ENCODE measurements at places on chromosomes 7 and 10.

DNA sequence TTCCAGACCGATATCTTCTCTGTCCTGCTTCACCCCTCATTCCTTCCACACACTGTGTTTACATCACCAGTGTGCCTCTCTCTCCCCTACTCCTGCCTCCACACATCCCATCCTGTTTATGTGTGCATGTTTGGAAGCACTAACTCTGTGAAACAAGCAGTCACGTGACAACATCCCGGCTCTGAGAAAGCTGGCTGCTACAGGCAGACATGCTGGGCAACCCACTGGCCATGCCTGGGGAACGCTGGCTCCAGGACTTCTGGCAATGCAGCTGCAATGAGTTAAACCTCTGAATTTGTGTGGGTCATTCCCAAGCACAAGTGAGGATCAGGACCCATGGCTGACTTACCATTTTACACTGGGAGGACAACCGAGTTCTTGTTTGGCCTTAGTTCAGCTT lies 74.0 kb downstream of the WNT2 start:
- DNase-seq: no peak

DNA sequence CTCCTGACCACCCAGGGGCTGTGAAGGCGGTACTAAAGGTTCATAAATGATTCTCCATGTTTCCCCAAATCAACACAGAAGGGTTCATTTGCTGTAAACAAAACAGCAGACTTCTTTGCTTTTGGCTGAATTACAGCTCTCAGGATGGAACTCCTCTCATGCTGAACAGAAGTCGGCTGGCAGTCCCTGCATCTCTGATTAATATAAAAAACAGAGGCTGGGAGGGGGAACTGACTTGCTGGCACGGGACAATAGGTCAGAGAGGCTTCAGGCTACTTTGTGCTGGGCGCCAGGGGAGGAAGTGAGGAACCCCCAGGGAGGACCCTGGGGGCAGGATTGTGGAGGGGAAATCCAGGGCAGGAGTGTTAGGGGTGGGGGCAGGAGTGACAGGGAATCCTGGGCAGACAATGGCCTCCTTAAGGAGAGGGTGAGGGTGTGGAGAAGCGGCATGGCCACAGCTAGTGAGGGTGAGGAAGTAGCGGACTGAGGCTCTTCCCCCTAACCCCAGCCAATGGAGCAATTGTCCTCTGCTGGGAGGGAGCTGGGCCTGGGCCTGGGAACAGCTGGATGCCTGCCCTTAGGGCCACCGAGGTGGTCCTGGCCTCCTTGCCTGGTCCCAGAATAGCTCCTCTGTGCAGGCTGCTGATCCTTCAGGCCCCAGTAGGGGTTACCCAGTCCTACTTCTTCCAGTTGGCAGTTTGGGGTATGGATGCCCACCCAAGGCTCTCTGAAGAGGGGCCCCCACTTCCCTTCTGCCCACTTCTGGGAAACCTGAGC lies 9.2 kb upstream of the SFRP5 start:
- DNase-seq: no peak

GRCh38 chr10:31098046-31098445 lies 66.4 kb upstream of the ZNF438 start:
- DNase-seq: no peak

GRCh38 chr7:157472311-157473050 lies 135.7 kb downstream of the DNAJB6 start:
- no peak for DNase-seq

GRCh38 chr10:95181726-95182125 lies 12.3 kb upstream of the ACSM6 start:
- DNase-seq: no peak

DNA sequence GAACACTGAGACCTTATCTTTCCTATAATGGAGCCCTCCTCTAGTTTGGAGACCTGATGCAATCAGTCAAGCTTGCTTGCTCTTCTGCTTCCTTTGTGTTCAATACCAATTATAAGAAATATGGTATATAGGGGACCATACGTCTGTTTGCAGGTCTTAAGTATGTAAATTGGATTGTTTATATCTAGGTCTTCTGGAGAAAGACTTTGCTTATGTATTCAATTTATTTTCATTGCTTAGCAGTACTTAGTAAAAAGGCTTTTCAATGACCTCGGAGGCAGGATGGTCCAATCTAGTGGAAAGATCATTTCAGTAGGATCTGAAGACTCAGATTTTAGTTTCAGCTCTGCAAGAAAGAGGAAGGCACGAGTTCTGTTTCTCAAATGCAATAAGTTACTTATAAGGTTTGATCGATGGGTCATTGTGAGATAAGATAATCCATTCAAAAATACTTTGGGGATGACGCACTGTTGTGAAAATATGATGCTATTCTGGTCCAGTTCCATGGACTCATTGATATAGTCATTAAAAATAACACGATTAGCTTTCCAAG lies 571.6 kb downstream of the SH2D4B start:
- no peak for DNase-seq

- no peak for DNase-seq
These were observed 455.4 kb upstream of the C7orf33 start for GRCh38 chr7:148135116-148135515.

- DNase-seq: no peak
These were observed 31.8 kb upstream of the ABCA13 start for GRCh38 chr7:48139459-48139858.

GRCh38 chr7:18978108-18978495 lies 139.3 kb downstream of the TWIST1 start:
- DNase-seq: no peak

DNA sequence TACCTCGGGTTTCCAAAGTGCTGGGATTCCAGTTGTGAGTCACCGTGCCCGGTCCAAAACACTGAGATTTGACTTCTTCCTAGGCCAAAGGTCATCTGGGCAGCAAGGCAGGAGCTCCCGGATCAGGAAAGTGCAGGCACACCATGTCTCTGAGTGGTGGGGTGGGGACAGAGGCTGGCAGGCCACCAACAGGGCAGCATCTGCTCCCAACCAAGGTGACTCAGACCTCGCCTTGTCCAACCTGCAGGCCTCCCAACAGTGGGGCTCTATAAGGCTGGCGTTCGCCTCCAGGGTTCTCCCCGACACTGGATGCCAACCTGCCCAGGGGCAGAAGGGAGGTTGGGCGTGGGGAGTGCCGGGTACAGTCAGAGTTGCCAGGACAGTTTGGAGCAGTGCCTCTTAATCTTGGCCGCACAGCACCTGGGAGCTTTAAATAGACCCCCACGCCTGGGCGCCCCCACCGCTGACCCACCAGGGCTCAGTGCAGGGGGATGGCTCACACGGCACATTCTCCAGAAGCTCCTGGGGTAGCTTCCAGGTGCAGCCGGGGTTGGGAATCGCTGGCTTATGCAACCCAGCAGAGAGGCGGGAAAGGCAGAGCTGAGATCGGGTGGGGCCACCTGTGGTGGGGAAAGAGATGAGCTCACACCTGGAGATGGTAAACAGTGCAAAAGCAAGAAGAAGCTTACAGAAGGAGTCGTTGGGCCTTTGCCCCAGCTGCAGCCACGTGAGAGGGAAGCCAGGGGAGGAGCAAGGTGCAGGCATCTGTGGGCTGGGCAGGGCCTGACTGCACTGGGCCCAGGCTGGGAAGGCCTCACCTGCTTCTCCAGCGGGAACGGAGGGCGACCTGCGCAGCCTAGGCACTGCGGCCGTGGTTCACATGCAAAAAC lies 10.9 kb downstream of the CALML5 start:
- DNase-seq: no peak

DNA sequence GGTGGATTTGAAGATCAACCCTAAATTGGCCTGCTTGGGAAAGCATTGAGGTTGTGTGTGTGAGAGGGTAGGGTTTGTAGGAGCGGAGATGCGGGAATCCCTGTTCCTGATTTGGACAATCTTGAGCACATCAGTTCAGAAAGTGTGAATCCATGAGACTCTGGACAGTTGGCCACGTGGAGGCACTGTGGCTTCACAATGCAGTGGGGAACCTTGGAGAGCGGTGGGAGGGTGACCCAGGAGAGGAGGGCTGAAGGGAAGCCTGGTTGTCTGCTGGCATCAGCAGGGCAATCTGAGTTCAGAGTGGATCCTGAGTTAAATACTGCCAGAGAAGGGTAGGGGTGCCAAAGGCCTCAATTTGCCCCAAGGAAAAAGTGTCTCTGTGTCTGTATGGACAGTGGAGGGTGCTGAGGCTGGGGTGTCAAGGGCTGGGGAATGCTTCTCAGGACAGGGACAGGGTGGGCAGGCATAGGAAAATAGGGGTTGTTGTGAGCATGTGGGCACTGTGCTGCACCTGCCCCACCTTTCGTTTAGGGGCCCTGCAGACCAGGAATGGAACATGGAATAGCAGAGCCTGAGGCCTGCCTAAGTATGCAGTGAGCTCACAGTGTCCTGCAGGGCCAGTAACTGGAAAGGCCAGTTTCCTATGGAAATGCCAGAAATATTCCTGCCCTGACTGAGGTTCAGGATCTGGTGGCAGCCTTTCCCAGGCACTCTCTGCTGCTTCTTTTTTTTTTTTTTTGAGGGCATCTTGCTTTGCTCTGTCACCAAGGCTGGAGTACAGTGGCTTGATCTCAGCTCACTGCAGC lies 162.9 kb upstream of the PRSS58 start:
- DNase-seq: peak; percentile 53

DNA sequence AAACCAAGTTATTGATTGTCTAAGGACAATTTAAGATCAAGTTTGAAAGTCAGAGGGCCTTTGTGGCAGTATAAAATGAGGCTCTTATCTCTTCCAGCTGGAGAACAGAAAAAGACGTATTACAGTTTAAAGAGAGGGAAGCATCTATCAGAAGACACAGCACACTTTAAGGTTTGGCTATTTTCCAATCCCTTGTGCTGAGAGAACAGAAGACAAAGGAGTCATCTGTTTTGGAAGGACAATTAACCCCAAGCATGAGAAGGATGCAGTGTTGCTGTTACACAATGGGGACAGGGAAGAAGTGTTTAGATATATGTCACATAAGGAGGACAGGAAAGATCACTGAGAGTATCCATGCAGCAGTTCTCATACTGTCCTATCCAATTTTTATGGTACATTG lies 1224.2 kb upstream of the SORCS1 start:
- DNase-seq: no peak

- no peak for DNase-seq
These were observed 12.7 kb downstream of the RPP30 start for GRCh38 chr10:90884431-90884830.

GRCh38 chr10:4016214-4016740 lies 231.3 kb upstream of the KLF6 start:
- DNase-seq: no peak

GRCh38 chr10:90977855-90978486 lies 57.1 kb upstream of the ANKRD1 start:
- no peak for DNase-seq

GRCh38 chr10:34526186-34526585 lies 288.9 kb downstream of the PARD3 start:
- no peak for DNase-seq

DNA sequence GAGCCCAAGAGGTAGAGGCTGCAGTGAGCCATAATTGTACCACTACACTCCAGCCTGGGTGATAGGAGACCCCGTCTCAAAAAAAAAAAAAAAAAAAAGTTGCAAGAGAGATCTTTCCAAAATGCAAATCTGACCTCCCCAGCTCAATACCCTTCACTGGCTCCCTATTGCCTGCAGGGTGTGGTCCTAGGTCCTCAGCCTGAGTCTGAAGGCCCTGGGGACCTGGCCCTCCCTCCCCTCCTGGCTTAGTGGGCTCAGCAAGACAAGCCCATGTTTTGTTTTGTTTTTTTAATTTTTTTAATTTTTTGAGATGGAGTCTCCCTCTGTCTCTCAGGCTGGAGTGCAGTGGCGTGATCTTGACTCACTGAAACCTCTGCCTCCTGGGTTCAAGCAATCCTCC lies 20.6 kb downstream of the SRRM3 start:
- no peak for DNase-seq
